ENCODE measurements at places on chromosomes 6 and 20.
A peak's percentile ranks its signal among the peaks of the same experiment; 100 is the strongest.

GRCh38 chr6:16412171-16412570, 173.8 kb downstream of the GMPR start:
- no peak for DNase-seq

DNA sequence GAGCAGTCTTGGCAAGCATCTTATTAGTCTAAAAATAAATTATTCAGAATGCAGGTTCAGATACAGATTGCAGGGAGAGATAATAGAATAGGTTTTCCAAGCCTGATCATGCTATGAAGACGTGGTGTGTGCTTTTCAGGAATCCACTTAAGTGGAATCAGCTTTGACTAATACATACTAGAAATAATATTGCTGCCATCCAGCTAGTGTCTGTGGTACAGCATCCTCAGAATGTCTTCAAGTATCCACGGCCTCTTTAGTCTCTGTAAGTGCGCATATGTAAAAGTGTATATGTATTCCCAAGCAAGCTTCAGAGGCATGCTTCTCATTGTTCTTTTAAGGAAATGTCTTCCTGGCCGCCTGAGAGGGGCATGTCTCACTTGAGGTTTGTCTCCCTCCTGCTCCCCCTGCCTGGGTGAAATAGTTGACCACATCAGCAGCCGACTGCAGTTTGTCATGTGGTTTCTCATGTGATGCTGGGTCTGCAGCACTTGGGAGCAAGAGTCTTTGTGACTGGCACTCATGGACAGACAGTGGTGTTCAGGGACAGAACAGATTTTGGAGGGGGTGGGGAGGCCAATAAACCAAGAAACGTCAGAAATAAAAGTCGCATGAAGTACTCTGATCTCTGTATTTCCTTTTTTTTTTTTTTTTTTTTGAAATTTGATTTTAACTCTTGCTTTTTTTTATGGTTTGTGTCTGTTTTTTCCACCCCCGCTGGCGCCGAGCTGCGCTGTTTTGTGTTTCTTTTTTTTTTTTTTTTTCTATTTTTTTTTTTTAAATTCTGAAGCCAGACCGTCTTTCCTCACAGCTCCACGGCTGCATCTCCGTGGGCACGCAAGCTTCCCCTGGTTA, 150.8 kb downstream of the PRL start:
- peak; percentile 50 for DNase-seq

DNA sequence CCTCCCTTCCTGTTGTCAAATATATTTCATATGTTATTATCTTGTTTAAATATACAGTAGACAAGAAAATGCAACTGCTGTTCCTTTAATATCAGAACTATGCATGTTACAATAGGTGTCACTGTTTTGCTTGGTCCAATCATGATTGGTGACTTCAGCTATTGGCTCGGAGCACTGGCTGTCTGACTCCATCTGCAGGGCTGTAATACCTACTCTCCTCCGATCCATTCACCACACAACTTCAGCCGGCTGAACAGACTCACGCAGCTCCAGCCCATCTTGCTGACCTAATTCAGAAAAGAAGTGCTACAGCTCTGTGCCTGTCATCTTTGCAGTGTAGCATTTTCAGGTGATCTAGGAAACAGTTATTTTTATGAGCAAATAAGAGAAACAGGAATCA, at the start of gene BTBD3:
TSS of gene BTBD3 (plus strand) at position 231 of the 400 bp plus-strand sequence. CDS start 383 bp downstream, outside the sequence.
- DNase-seq = no peak

DNA sequence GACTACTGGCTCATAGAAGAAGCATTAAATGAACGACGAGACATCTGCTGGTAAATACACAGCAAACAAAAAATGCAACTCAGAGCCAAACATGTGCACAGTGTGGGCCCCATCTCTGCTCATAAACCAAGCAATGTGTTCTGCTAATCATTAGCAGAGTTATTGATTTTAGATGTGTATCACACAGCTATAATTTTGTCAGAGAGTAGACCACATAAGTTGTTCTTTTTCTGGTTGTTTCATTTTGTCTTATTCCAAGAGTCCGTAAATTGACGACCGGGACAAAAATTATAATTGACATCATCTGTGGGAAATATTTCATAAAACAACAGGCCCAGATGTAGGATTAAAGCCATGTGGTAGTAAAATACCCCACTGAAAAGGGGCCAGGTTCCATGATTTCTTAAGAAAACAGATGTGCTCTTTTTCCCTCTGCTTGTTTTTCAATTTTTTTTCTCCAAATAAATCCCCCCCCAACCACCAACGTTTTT, 423.6 kb downstream of the HAO1 start:
- DNase-seq = no peak

GRCh38 chr20:15079594-15080340, 742.4 kb upstream of the FLRT3 start:
- no peak for DNase-seq

DNA sequence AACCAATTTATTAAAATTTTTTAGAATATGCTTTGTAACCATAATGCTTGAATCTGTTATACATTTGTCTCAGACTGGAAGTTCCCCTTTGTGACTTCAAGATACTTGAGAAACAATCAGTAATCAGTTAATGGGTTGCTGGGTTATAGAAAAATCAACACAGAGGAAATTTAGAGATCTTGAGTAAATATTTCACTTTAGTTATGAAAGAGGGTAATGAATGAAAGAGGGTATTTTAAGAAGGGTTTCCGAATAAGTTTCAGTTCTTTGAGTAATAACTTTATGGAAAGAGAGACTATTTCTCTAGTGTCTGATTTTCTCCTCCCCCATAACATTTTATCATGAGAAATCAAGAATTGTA, 21.4 kb downstream of the ZFAND3 start:
- no peak for DNase-seq

- DNase-seq = no peak
Observed at GRCh38 chr6:27728442-27728841, 183.8 kb downstream of the OR2B2 start.

- DNase-seq = no peak
Observed at GRCh38 chr20:50724851-50725723, 6.3 kb upstream of the PARD6B start.

DNA sequence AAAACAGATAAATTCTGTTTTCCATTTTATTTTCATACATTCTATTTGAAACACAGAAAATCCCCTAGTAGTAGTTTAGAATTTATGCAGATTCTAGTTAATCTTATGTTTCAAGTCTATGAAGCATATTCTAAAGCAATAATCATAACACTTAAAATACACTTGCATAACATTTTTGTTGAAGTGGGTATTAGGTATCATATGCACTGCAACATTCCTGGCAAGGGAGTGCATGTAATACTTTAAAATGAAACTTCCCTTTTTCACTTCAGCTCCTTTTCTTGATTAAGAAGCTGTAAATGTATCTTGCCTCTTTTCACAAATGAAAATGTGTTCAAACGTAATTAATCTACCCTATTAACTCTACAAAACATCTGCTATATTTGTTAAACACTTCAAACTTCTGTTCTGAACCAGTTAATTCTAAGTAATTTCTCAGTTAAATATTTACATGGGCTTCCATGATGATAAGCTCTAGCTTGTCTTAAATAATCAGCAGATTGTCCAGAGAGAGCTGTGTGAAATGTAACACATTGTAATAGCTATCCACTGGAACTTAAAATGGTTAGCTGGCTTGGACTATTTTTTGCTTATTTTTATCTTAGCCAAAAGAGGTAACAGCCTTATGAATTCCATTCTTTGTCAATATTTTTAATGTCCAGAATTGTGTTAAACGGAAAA, 192.8 kb downstream of the COL19A1 start:
- DNase-seq = no peak

DNA sequence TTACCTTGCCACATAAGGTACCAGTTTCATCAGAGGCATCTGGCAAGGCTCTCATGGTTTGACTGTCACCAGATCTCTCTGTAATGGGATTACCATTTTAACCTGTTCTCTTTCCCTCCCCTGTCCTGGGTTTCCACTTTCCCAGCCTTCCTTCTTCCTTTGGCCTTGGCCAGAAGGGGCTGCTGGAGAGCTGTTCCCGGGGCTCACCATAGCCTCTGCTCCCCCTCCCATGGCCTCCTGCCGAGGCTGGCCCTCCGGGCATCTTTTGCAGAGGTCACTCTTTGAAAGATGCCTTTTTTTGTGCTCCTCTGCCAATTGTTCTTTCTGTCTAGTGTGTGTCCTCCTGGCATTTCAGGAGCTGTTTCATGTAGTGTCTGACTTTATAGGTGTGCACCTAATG, 100.7 kb upstream of the SCP2D1 start:
- no peak for DNase-seq

GRCh38 chr6:71123051-71123450, 165.6 kb upstream of the OGFRL1 start:
- DNase-seq = no peak

GRCh38 chr6:98137391-98137790, 697.0 kb upstream of the POU3F2 start:
- DNase-seq = no peak

DNA sequence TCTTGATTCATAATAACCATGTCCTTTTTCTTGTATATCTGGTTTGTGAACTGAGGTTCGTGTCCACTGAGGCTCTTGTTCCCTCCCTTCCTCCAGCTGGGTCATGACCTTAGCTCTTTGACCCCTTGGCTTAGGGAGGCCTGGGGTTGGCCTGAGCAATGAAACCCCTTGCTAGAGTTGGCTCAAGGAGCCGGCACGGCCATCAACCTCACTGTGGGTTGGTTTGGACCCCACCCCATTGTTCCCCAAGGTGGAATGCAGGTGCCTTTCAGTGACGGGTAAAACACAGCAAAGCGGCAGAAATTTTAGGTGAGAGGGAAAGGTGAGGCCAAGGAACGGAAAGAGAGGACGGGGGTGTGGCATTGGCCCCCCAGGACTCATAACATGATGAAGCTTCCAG, 44.5 kb upstream of the PHACTR3 start:
- no peak for DNase-seq

DNA sequence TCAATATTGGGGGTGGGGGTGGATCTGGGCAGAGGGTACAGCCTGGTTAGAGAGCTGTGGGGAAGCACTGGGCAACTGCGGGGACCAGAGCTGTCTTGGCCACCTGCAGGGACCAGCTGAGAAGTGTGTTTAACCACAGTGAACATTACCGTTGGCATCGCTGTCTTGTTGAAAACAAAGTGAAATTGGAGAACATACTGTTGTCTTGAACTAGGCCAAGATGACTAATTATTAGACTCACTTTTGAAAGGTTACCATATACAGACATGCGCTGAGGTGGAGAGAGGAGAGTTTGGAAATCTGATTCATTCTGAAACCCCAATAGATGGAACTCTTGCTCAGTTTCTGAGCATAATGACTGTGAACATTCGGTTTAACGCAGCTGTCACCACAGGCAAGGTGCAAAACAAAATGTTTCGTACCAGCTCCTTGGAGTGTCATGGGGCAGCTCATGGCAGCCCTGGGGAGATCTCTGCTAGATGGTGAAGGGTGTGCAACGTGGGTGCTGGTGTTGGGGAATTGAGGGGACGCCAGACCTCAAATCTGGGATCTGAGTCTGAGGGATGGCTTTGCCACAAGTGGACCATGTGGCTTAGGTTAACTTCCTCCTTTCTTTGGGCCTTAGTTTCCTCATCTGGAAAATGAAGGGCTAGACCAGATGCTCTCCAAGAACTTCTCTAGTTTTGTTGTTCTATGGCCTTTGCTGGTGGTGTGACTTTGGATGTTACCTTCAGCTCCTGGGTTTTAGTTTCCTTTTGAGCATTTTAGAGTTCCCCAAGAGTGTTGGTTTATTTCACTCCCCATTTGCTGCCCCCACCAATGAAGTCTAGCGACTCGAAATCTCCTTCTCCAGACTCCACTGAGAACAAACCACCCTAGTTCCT, 24.6 kb upstream of the GTSF1L start:
- no peak for DNase-seq

GRCh38 chr6:45637611-45638257, 260.0 kb upstream of the SUPT3H start:
- DNase-seq = no peak

- DNase-seq = no peak
Observed at GRCh38 chr6:55443238-55444134, 116.2 kb downstream of the GFRAL start.

- DNase-seq = no peak
Observed at GRCh38 chr6:72461144-72461543, 160.7 kb upstream of the KCNQ5 start.

DNA sequence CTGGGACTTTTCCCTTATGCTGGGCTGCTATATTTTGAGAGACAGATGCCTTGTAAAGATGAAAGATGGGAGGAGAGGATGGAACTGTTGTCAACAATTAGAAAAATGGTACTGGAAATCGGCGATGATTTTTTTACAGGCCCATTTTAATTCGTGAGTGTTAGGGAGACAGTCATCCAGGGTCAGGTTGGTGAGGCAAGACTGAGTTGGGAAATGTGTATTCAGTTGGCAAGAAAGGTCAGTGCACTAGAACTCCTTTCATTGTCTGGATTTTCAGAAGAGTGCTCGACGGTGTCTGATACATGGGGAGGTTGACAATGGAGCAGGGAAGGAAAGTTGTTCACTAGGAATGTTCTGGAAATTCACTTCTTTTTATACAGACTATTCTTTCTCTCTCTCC, 394.4 kb downstream of the QKI start:
- no peak for DNase-seq

DNA sequence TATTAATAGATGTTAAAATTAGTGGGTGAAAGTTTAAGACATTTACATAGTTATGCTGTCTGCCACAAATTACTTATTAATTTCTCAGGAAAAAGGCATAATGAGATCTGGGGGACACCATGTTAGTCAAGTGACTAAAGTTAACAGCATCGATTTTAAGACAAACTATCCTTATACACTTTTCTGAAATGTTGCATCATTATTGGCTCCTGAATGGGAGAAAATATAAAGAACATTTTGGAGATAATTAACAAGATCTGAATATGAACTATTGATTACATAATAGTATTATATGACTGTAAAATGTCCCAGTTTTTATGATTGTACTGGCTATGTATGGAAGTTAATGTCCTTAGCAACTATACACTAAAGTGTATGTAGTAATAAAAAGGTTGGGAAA, 7.9 kb downstream of the OR2B3 start:
- no peak for DNase-seq

- no peak for DNase-seq
Observed at GRCh38 chr6:8551993-8552392, 116.6 kb upstream of the SLC35B3 start.

DNA sequence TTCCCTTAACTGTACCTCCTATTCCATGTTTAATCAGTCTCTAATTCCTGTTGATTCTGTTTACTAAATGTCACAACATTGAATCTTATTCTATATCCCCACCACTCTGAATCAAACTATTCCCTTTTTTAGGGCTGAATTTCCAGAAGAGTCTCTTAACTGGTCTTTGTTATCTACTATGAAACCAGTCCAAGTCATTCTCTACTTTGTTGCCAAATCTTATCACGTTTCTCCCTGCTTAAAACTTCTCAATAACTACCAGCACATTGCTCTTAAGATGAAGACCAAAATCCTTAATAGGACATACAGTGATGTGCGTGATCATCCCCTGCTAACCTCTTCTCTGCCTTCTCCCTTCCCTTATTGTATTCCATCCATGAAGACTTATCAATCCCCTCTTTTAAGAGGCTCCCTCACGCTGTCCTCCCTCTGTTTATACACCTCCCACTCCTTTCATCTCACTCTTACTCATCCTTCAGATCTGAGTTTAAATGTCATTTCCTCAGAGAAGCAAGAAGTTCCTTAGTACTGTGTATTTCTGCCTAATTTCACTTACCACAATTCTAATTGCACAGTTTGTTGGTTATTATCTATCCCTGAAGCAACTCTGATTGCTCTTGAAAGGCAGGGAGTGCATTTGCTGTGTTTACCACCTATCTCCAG, 143.0 kb upstream of the AHI1 start:
- no peak for DNase-seq

Measured in naive thymus-derived CD4-positive, alpha-beta T cell (primary cell).